ENCODE measurements at places on chromosomes 7 and 10.

- no peak for DNase-seq
These were observed 40.5 kb downstream of the DNAJB12 start for GRCh38 chr10:72314263-72314662.

- no peak for DNase-seq
These were observed 30.4 kb downstream of the RAMP3 start for GRCh38 chr7:45187946-45188411.

GRCh38 chr7:130362251-130362816, 17.7 kb downstream of the CPA5 start:
- no peak for DNase-seq

DNA sequence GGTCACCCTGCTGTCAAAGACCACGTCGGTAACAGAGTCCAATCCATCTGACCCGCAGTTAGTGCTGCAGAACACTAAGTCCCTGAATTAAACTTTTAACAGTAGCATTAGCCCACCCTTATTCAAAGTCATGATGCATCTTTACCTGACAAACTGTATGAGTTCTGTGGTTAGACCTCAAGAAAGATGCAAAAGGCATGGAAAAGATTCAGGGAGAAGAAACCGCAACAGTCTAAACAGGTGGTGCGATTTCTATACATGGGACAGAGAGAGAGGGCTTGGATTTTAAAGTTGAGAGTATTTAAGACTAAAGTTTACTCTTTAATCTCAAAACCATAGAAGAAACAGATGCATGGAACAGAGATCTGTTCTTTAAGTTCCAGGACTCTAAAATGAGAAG, 103.3 kb upstream of the NFE2L3 start:
- no peak for DNase-seq

GRCh38 chr10:89022734-89023133, 32.1 kb downstream of the FAS start:
- no peak for DNase-seq

GRCh38 chr7:99974681-99975080, 1.1 kb downstream of the AZGP1 start:
- no peak for DNase-seq

DNA sequence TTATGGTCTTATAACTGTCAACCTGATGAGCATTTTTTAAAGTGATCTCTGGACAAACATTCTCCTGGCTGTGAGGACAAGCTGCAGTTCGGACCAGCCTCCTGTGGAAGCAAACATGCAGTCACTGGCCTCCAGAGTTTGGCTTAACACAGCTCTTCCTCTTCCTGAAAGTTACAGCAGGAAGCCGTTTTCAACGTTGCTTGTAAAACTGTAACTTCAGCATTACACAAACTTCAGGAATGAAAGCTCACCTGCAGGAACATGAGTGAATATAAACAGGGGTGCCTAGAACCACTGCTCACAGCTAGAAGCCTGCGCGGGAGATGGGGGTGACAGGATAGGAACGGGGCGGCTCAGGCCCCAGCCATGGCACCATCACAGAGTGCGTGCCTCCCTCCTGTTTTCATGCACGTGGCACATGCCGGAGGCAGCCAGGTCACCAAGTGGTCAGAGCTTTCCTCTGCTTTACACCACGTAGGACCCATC, 292.9 kb upstream of the PITRM1 start:
- DNase-seq = no peak

- DNase-seq = no peak
These were observed 41.6 kb downstream of the TCERG1L start for GRCh38 chr10:131269776-131270460.

GRCh38 chr7:148700661-148701064, 2.0 kb downstream of the CUL1 start:
- DNase-seq = no peak

- DNase-seq = no peak
These were observed 52.8 kb downstream of the NRF1 start for GRCh38 chr7:129664029-129665012.

GRCh38 chr10:74738985-74739567, 87.3 kb upstream of the KAT6B start:
- no peak for DNase-seq

GRCh38 chr7:137696988-137697387, 149.8 kb downstream of the DGKI start:
- DNase-seq = no peak

- DNase-seq = no peak
These were observed 121.6 kb downstream of the SPAG6 start for GRCh38 chr10:22466763-22467334.

DNA sequence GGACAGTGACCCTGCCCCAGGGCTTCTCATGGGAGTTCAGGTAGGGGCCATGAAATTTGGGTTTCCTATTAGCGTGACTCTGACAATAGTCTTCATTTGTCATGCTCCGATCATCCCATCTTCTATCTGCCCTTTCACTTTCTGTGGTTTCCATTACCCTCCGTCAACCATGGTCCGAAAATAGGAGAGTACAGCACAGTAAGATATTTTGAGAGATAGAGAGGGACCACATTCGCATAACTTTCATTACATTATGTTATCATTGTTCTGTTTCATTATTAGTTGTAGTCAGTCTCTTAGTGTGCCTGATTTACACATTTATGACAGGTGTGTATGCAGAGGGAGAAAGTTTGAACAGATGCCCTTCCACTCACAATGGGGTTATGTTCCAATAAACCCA, 649.2 kb downstream of the SDK1 start:
- DNase-seq = no peak

GRCh38 chr10:125089469-125089868, 70.9 kb downstream of the CTBP2 start:
- DNase-seq = no peak

Measured in stimulated activated CD8-positive, alpha-beta memory T cell treated with anti-CD3 and anti-CD28 coated beads, Interleukin-7, amount 100 ng/mL, for 1 hour (primary cell).